ENCODE measurements at places on chromosomes 13 and 19.
A peak's percentile ranks its signal among the peaks of the same experiment; 100 is the strongest.

- DNase-seq = no peak
Observed at GRCh38 chr19:478236-478903, 17.5 kb upstream of the SHC2 start.

- DNase-seq = no peak
Observed at GRCh38 chr13:79126706-79127105, 279.3 kb downstream of the RBM26 start.

DNA sequence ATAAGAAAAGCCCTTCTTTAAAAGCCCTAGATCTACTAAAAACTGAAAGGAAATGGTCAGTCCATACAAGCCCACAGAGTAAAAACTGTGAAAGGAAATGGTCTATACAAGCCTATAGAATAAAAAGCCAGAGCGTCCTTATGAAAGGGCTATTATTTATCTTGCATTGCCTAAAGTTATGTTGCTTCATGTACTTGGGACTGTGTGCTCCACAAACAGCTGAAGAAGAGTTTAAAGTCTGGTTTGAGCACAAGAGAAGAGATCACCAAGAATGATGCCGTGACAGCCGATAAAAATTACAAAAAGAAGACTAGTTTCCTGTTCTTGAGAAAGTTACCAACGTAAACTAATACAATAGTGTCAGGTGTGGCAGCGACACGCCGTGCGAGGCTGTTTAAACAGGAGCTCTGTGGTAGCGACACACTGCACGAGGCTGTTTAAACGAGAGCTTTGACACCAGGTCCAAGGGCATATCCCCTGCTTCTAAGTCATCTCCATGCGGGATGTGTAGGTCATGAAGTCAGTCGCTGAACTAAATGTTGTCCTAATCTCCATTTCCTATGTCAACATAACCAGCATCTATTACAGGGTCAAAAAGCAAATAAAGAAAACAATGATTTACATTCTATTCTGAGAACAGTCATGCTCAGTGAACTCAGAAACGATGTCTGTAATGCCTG, 24.9 kb downstream of the PCID2 start:
- no peak for DNase-seq

DNA sequence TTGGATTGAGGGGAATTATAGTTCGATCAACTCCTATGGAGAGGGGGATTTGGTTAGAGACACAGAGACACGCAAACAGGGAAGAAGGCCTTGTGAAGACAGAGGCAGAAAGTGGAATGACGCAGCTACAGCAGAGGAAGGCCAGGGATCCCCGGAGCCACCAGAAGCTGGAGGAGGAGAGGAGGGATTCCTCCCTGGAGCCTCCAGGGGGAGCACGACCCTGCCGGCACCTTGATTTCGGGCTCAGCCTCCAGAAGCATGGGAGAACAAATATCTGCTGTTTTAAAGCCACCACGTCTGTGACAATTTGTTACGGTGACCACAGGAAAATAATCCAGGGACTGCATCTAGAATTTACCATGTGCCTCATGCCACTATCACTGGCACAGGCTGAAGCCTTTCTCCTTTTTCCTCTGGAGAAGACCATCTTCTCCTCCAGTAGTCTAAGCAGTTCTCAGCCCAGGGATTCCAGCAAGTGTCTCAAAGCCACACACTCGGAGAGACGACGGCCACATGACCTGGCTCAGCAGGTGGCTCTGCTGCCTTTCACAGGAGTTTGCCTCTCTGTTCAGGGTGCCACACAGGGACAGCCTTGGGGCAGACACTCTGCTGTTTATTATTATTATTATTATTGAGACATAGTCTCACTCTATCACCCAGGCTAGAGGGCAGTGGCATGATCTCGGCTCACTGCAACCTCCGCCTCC, 39.9 kb upstream of the CCNE1 start:
- peak; percentile 10 for DNase-seq

DNA sequence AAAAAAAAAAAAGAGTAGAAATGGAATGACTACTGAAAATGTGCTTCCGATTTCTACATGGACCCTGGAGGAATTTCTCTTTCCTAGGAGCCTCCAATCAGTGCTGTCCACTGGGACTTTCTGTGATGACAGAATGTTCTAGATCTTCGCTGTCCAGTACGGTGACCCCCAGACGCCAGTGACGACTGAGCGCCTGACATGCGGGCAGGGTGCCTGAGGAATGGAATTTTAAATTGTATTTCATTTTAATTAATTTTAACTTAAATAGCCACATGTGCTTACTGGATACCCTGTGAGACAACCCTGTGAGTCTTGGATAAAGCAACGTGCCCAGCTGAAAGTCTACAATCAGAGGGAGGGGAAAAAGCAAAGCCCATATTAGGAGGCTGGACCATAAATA, 4.1 kb upstream of the TLE6 start:
- DNase-seq = no peak

DNA sequence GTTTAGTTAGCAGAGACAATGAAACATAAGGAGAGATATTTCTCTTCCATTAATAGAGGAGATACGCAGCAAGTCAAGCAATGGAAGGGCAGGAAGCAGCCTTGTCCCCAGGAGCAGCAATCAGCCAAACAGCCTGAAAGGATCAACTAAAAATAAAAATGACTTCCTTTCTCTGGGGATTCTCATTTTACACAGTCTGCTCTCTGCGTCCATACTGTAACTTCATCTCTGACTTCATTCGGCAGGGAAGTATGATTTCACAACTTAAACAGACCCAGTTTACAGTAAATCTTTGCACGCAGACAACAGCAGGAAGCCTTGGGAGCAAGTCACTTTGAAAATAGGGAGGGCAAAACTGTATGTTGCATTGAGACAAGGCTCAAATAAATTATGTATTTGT, 826.7 kb downstream of the DIAPH3 start:
- no peak for DNase-seq

- DNase-seq = no peak
Observed at GRCh38 chr19:54916822-54917221, 10.9 kb downstream of the NCR1 start.

- DNase-seq = no peak
Observed at GRCh38 chr13:97122381-97122996, 99.6 kb upstream of the MBNL2 start.

DNA sequence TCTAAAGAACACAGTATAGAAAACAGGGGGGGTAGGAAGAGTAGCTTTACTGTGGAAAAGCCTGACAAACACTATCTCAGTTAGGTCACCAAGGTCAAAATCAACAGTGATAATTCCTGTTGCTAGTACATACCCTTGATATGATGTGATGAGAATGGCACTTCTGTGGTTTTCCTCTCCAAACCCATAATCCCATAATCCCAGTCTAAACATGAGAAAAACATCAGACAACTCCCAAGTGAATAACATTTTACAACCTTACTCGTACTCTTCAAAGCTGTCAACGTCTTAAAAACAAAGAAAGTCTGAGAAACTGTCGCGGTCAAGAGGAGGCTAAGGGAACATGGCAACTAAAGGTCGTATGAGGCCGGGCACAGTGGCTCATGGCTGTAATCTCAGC, 137.6 kb downstream of the FOXO1 start:
- no peak for DNase-seq

GRCh38 chr13:21999666-22000065, 328.8 kb downstream of the FGF9 start:
- no peak for DNase-seq

DNA sequence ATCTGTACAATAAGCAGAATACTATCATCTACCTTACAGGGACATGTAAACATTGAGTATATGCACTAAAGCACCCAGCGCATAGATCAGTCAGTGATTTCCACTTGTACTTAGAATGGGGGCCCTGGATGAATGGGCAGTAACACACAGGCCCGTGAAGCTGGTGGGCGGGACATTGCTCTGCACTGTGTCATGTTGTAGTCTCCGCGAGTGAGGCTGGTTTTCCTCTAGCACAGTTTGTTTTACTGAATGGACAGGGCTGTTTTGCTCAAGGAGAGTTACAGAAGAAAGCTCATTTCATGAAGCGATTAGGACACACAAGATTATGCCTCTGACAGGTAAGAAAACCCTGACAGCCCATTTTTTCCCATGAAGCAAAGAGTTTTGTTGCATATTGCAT, 86.4 kb upstream of the SOX21 start:
- no peak for DNase-seq

DNA sequence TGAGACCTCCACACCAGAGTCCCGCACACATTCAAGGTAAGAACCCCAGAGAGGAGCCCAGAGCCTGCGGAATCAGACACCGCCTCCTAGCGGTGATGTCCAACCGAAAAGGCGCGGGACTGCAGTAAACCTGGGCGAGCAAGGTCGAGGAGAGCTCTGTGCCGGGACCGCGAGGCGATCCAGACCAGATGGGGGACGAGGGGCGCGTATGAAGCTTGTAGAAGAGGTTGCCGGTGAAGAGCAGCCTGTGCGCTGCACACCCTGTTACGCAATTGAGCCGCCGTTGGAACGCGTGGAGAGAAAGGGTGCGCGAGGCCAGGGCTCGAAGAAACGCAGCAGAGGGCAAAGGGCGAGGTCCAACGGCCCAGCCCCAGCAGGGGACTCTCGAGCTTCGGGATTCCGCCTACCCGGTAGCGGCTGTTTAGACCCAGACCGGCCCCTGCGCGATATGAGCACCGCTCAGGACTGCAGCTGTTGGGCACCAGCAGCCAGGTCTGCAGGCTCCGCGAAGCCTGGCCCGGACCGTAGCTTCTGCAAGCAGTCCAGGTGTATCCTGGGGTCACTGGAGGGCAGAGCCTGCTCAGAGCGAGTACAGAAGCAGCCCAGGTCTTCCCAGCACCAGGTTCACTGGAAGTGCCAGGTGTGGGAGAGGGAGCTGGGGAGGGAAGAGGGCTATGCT, 65.9 kb upstream of the ZNF599 start:
- DNase-seq = no peak

- DNase-seq = no peak
Observed at GRCh38 chr19:52527956-52528351, 486 bp downstream of the ZNF808 start.

- DNase-seq = no peak
Observed at GRCh38 chr13:33560726-33561125, 257.2 kb upstream of the RFC3 start.

- DNase-seq = no peak
Observed at GRCh38 chr19:47680858-47681332, 32.3 kb upstream of the EHD2 start.

DNA sequence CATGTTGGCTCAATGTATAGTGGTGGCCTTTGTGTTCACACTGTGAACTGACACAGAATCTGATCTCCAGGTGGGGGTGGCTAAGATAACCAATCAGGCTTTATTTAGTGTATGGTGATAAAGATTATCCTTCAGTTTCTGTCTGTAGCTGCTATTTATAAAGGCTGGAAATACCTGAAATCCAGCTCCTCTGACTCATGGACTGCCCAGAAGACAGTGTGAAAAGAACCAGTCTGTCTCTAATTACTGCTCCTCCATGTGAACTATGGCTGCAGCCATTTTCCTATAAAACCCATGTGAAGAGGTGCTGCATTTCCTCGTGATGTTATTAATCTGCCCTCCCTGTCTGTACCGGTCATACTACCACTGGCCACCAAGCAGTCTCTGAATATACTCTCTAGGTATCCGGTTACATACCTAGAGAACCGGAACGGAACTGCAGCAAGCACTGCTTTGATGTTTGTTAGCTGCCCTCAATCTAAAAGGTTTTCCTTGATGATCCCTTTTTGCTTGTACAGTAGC, 238.0 kb downstream of the LHFPL6 start:
- DNase-seq = no peak

DNA sequence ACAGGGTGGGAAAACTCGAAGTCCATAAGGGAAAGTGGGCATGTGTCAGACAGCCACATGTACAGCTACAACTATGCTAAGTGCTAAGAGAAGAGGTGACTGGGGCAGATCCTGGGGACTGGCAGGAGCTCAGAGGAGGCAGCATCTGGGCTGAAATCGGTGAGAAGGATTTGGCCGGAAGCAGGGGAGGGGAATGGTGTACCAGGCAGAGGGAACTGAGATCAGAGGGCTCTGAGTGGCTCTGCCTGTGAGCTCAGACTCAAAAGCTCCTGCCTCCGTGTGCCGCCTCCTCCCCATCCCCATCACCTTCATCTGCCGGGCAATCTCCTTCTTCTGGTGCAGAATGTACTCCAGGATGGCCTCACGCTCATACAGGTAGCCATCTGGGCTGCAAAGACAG, 21.8 kb downstream of the NOSIP start:
- DNase-seq = no peak

DNA sequence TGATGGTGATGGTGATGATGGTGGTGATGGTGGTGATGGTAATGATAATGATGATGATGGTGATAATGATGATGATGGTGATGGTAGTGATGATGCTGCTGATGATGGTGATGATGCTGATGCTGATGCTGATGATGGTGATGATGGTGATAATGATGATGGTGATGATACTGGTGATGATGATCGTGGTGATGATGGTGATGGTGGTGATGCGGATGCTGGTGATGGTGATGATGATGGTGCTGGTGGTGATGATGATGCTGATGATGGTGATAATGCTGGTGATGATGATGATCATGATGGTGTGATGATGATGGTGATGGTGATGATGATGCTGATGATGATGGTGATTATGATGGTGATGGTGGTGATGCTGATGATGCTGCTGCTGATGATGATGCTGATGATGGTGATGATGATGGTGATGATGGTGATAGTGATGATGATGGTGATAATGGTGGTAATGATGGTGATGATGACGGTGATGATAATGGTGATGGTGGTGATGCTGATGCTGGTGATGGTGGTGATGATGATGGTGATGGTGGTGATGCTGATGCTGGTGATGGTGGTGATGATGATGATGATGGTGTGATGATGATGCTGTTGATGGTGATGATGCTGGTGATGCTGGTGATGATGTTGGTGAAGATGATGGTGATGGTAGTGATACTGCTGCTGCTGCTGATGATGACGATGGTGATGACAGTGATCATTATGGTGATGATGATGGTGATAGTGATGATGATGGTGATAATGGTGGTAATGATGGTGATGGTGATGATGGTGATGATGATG, 62.8 kb downstream of the ZNF536 start:
- no peak for DNase-seq

DNA sequence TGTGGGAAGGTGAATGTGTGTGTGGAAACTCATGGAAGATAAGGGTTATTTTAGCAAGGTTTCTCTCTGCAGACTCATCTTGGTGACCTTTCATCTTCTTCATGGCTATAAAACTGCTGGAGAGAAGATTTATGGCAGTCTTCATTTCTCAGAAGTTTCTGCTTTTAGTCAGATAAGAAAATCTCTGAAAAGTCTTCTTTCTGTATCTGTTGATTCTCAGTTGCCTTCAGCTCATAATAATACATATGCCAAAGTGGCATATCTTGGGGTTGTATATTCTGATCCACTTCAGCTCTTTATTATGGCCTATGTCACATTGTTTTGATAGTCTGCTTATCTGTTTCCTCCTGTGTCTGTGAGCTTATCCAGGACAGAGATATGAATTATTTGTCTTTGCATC, 143.3 kb upstream of the TMTC4 start:
- no peak for DNase-seq
